ENCODE measurements at places on chromosomes 3 and 15. TPM values are rescaled to one million over a fixed set of nuclear protein-coding genes. Genes with fewer than 3 reads are reported as not detected.

The AADAC gene
- total RNA-seq: 1.3 TPM

DNA sequence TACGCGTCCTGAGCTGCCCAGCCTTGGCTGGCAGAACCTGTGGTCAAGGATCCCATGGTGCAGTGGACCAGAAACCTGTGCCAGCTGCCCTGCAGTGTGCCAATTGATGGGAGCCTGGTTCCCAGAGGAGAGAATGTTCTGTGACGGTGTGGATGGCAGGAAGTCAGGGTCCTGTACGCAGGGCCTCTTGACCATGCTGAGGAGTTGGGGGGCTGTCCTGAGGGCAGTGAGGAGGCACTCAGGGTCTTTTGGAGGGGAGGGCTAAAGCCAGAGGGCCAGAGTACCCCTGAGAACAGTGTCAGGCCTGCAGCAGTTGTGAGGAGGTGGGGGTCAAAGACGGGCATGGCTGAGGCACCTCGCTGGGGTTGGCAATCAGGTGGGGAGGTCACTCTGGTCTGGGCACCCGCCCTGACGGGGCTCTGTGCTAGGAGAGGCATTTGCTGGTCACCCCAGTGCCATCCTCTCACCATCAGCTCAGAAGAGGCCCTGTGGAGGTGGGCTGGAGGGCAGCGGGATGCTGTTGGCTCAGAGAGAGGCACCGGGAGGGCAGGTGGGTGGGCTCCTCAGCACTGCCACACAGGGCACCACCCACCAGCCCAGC is 61.0 kb downstream of the SCN5A start:
- no peak for DNase-seq

The PLSCR2 gene
- total RNA-seq: not detected

GRCh38 chr3:143585720-143586456 is 262.4 kb downstream of the SLC9A9 start:
- no peak for DNase-seq

GRCh38 chr3:46648096-46648495 is 35.8 kb downstream of the FAM240A start:
- no peak for DNase-seq

GRCh38 chr3:19945969-19946831 is 697 bp upstream of the RAB5A start:
- no peak for DNase-seq

GRCh38 chr15:34239151-34239808 is 14.5 kb downstream of the EMC4 start:
- no peak for DNase-seq

The FBXW12 gene
- not detected for total RNA-seq
